ENCODE measurements at places on chromosomes 1 and 21. TPM values are rescaled to one million over a fixed set of nuclear protein-coding genes. Genes with fewer than 3 reads are reported as not detected.
A peak's percentile ranks its signal among the peaks of the same experiment; 100 is the strongest.

Gene SLFNL1
- total RNA-seq = not detected

Gene CC2D1B
- total RNA-seq = 45.4 TPM

Gene ANKRD65
- total RNA-seq = 12.5 TPM

Gene ELAPOR1
- not detected for total RNA-seq

Gene FAM110D
- total RNA-seq = 60.0 TPM

Gene OLFML3
- total RNA-seq = 26.4 TPM

Gene SH3BP5L
- 15.9 TPM for total RNA-seq

Gene ATP6V1G3
- not detected for total RNA-seq

Gene TIMM17A
- 7.9 TPM for total RNA-seq

DNA sequence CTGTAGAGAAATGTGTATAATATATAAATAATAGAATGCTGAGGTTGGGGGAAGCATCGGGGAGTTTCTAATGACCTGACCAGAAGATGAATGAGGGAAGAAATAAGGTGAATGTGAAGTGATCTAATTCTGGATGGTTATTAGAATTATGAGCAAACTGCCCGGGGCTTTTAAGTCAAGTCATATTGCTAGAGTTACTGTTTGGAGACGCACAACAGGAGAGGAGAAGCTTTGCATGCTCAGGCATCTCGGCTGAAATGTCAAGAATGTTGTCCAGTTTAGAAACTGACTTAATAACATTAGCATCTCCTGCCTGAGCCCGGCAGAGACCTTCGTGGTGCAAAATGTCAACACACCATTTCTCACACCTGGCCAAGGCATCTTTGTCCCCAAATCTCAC is 119.1 kb downstream of the RRAGC start:
- no peaks in the 10 kb centered on the region for H3K4me1 ChIP-seq
- no peak overlapping the region for H3K4me3 ChIP-seq
- no peaks in the 10 kb centered on the region for H3K27me3 ChIP-seq
- no peak overlapping the region for H3K27ac ChIP-seq

GRCh38 chr21:39657091-39657689 is 44.5 kb downstream of the B3GALT5 start:
- H3K4me3 ChIP-seq = no peak overlapping the region
- no peaks in the 10 kb centered on the region for H3K36me3 ChIP-seq
- H3K27me3 ChIP-seq = no peaks in the 10 kb centered on the region
- DNase-seq = no peak
- H3K27ac ChIP-seq = no peak overlapping the region

- no peak for DNase-seq
- no peak overlapping the region for H3K4me3 ChIP-seq
- no peaks in the 10 kb centered on the region for H3K4me1 ChIP-seq
- H3K27ac ChIP-seq = no peak overlapping the region
- H3K27me3 ChIP-seq = no peaks in the 10 kb centered on the region
Measured at GRCh38 chr21:36330904-36331303, 10.9 kb downstream of the MORC3 start.

- peaks cover 24% of the 10 kb centered on the region for H3K36me3 ChIP-seq
- H3K27ac ChIP-seq = peak within 1 kb of the TSS; percentile 93
- DNase-seq = peak; percentile 86
- H3K27me3 ChIP-seq = no peaks in the 10 kb centered on the region
- H3K4me3 ChIP-seq = peak within 1 kb of the TSS; percentile 79
Measured at GRCh38 chr21:43775795-43776430, at the start of gene CSTB. CSTB (minus strand) TSS chr21:43776308; CDS start chr21:43776269, 39 bp downstream.

DNA sequence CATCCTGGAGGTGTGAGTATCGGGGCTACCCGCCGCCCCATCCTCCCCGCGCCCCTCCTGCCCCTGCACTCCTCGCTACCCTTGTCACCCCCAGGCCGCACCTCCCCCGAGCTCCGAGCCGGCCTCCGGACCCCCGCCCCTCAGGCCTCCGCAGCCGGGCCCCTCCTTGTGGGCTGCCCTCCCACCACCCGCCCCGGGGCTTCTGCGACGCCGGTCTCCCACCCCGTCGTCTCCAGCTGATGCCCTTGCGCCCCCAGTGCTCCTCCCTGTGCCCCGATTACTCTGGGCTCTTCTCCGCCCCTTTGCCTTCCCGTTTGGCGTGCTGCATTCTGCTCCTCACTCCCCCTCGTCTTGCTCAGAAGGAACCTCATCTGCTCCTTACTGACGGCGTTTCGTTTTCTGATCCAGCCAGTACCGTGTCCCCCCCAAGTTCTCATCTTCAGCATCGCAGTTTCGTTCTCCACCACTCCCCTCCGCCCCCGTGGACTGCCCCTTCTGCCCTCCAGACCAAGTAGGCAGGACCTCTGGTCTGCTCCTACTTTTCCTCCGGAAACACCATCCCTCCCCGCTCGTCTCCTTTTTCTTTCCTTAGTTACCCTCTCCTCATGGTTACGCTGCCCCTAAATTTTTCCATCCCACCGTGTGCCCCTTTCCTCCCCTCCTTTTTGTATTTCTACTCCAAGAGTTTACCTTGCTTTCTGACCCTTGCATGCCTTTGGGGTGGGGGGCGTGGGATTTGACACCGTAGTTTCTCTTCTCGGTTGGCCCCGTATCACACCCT is 841 bp downstream of the SNX27 start:
- H3K36me3 ChIP-seq = no peaks in the 10 kb centered on the region
- H3K27ac ChIP-seq = peak overlapping the region; percentile 81
- H3K4me1 ChIP-seq = peaks cover 6% of the 10 kb centered on the region
- no peaks in the 10 kb centered on the region for H3K27me3 ChIP-seq
- DNase-seq = no peak

GRCh38 chr1:208269338-208269666 is 25.1 kb upstream of the PLXNA2 start:
- no peak for DNase-seq
- no peak overlapping the region for H3K27ac ChIP-seq
- no peak overlapping the region for H3K4me3 ChIP-seq
- H3K27me3 ChIP-seq = no peaks in the 10 kb centered on the region
- peaks cover 4% of the 10 kb centered on the region for H3K4me1 ChIP-seq

- no peak for DNase-seq
- H3K27ac ChIP-seq = peak overlapping the region; percentile 91
- H3K36me3 ChIP-seq = no peaks in the 10 kb centered on the region
- peaks cover 48% of the 10 kb centered on the region for H3K4me1 ChIP-seq
Measured at GRCh38 chr1:54335755-54336108, 70.5 kb downstream of the SSBP3 start.

DNA sequence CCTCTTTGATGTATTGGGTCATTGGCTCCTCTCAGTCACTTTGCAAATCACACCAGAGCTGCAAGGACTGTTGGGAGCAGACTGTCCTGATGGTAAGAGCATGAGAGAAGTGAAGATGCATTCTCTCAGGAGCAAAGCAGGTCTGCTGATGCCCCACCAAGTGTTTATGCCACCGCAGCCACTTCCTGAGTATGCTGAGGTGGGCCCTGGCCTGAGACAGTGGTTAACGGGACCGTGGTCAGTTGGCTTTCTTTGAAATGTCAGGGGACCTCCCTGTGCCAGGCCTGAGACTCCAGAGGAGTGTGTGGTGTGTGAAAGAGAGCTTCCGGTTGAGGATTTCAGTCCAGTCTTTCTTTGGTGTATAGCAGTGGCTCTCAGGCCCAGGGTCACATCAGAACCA is 79.4 kb downstream of the SPATA46 start:
- DNase-seq = no peak
- H3K4me1 ChIP-seq = no peaks in the 10 kb centered on the region
- H3K27ac ChIP-seq = no peak overlapping the region

DNA sequence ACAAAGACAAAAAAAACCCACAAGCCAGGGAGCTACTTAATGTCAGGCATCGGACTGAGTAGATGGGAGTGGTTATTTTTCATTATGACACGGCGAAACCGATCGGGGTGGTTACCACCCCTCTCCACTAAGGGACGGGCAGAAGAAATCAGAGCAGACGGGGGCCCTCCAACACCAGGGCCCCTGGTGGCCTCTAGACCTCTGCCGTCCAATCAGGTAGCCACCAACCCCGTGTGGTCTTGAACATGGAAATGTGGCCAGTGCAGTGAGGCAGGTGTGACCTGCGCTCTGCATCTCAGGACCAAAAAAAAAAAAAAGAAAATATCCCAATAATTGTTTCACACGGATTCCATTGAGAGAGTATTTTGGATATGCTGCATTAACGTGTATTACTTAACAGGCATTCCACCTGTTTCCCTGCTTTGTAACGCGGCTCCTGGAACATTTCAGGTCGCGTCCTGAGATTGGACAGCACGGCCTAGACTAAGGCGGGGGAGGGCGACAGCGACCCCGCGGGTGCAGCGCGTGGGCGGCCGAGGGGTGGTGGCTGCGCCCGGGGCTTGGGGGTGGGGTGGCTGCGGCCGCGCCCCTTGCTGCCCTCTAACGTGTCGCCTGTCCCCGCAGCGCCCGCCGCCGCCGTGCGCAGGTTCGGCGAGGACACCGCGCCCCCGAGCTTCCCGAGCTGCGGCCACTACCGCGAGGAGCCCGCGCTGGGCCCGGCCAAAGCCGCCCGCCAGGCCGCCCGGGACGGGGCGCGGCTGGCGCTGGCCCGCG is 48.3 kb downstream of the SIM2 start:
- peaks cover 6% of the 10 kb centered on the region for H3K4me1 ChIP-seq
- peak overlapping the region; percentile 45 for H3K4me3 ChIP-seq
- H3K36me3 ChIP-seq = peaks cover 11% of the 10 kb centered on the region
- no peak for DNase-seq

DNA sequence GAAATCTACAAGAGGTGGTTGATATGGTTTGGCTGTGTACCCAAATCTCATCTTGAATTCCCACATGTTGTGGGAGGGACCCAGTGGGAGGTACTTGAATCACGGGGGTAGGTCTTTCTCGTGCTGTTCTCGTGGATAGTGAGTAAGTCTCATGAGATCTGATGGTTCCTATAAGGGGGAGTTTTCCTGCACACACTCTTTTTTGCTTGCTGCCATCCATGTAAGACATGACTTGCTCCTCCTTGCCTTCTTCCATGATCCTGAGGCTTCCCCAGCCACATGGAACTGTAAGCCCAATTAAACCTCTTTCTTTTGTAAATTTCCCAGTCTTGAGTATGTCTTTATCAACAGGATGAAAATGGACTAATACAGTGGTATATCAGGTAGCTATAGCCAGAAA is 5.2 kb upstream of the VWA5B1 start:
- H3K4me1 ChIP-seq = no peaks in the 10 kb centered on the region
- no peaks in the 10 kb centered on the region for H3K36me3 ChIP-seq
- no peak for DNase-seq
- H3K27me3 ChIP-seq = no peaks in the 10 kb centered on the region
- no peak overlapping the region for H3K4me3 ChIP-seq

GRCh38 chr1:59696421-59697115 is 118.2 kb upstream of the HOOK1 start:
- no peaks in the 10 kb centered on the region for H3K36me3 ChIP-seq
- peaks cover 3% of the 10 kb centered on the region for H3K4me1 ChIP-seq
- H3K27ac ChIP-seq = no peak overlapping the region
- no peak for DNase-seq
- H3K4me3 ChIP-seq = no peak overlapping the region

DNA sequence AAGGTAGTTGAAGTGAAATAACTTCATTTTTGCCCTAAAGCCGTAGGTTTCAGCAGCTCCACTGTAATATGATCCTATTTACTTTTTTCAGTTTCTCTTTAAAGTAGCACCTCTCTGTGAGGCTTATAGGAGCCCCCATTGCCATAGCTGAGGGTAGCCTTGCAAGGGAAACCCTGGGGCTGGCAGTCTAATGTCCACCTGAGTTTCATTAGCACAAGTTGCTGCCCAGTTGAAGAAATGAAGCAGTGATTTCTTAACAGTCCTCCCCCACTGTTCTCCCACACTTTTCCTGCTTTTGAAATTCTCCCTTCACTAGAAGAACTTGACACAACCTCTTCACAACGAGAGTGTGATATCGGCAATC is 1.5 kb downstream of the HMCN1 start:
- peaks cover 10% of the 10 kb centered on the region for H3K4me1 ChIP-seq
- no peaks in the 10 kb centered on the region for H3K27me3 ChIP-seq
- no peaks in the 10 kb centered on the region for H3K36me3 ChIP-seq
- H3K4me3 ChIP-seq = peak overlapping the region; percentile 53
- DNase-seq = no peak
- H3K27ac ChIP-seq = peak overlapping the region; percentile 95

DNA sequence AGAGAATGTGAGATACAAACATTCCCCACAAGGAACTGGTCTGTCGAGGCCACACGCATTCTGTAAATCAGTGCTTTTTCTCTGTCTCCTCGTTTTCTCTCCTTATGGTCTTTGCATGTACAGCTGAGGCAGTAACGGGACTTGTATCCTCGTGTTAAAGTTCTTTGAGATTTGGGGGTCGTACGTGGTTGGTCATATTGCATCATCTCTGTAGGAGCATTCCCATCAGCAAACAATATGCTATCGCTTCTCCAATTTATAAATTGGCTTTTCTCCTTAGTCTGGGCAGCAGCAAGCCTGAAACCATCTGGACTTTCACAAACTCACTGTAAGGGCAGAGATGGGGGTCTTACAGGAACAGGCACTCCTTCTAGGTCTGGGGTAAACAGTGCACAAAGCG is 13.0 kb upstream of the TRIM17 start:
- DNase-seq = no peak
- H3K27me3 ChIP-seq = no peaks in the 10 kb centered on the region
- H3K4me3 ChIP-seq = no peak overlapping the region
- no peaks in the 10 kb centered on the region for H3K36me3 ChIP-seq

DNA sequence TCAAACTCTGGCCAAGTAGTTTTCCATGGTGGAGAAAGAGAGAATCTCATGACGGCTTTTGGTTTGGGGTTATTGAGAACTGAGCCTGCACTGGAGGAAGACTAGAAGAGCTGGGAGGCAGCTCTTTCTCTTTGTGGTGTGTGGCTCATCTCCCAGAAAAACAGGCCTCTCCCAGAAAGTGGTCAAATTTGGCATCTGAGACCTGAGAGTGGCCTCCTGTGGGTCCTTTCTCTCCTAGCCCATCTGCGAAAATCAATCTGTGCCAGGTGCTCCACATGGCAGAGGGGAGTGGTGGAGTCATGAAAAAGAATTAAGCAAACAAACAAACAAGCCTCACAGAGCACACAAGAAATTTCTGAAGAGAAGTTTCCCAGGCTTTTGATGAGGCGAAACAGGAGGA is 305.0 kb downstream of the ST6GALNAC3 start:
- H3K27ac ChIP-seq = no peak overlapping the region
- no peaks in the 10 kb centered on the region for H3K36me3 ChIP-seq
- H3K4me3 ChIP-seq = no peak overlapping the region
- DNase-seq = no peak
- H3K27me3 ChIP-seq = no peaks in the 10 kb centered on the region
- H3K4me1 ChIP-seq = no peaks in the 10 kb centered on the region

Measured in ascending aorta (tissue), 2 donors.